ENCODE measurements at places on chromosomes 7 and 10.

DNA sequence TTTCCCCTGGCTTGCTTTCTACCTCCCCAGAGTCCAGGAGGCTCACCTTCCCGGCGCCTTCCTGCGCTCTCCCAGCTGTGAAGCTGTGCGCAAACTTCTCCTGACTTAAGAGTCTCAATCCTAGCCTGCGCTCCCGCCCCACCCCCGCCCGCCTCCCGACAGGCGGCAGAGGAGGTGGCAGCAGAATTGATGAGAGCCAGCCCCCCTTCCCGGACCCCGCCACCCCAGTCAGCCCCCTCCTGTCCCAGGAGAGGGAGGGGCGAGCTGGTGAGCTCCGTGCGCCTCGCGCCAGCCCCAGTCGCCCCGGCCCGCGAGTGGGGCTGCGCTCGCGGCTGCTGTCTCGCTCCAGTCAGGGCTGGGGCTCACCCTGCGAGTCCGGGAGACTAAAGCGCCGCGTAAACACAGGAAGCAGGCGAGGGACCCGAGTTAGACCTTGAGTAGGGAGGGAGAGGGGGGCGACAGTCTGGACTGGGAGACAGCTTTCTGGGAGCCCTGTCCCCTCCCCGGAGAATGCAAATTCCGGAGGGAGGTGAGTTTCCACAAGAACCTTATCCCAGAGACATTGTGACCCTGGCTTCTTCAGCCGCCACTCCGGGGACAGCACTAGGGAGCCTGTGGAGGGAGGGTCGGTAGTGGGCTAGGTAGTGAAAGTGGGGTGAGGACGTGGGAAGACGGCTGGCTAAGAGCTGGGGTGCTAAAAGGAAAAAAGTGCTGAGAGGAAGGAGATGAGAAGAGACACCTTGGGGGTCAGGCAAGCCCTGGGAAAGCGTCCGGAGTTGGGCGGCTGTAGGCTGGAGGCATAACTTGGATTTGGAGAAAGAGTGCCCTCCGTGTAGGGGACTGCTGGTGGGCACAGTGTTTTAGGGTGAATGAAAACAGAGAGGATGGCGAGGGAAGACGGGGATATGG is at the start of gene CALCR:
TSS of gene CALCR (minus strand) at position 79 of the 909 bp plus-strand sequence. CDS start 87,743 bp downstream, outside the sequence.
- no peak for DNase-seq

DNA sequence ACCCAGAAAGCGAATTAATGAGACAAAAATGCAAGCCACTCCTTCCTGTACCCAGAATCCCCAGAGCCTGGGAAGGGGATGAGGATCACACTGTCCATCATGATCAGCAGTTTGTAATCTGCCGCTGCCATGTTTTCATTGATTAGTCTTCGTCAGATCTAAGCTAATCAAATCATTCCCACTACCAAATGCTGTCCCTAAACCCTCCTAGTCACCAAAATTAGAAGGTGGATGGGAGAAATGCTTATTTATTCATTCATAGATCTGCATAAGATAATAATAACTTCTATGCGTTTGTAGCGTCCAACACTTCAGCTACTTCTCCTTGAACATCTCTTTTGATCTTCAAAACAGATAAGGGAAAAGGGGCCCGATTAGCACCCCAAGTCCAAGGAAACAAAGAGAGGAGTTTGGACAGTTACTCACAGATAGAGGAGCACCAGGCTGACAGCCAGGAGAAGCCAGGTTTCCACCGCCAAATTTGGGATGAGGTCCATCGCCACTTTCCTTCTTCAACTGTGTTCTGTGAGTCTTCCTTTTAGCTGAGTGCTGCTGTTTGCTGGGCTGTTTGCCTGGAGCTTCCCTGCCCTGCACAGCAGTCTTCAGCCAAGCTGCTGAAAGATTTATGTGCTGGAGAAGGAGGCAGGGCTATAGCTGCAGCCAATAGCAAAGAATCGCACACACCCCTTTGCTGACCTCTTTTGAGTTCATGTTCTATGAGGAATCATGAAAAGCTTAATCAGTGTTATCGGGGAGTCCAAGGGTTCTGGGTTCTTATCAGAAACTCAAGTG is at the start of gene CYP3A5:
TSS of gene CYP3A5 (minus strand) at position 597 of the 792 bp plus-strand sequence. CDS start at position 497, 100 bp downstream.
- no peak for DNase-seq

DNA sequence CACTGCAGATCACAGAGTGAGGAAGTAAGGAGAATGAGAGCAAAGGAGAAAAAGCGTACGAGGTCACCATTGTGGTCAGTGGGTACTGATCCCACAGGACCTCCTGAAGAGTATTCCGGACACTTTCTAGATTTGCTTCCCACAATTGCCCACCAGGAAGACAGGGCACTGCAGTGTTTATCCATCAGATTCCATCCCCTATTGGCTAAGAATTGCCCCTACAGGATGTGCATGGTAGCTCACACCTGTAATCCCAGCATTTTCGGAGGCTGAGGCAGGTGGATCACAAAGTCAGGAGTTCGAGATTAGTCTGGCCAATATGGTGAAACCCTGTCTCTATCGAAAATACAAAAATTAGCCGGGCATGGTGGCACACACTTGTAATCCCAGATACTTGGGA is 5.3 kb upstream of the FHIP2A start:
- DNase-seq = no peak

DNA sequence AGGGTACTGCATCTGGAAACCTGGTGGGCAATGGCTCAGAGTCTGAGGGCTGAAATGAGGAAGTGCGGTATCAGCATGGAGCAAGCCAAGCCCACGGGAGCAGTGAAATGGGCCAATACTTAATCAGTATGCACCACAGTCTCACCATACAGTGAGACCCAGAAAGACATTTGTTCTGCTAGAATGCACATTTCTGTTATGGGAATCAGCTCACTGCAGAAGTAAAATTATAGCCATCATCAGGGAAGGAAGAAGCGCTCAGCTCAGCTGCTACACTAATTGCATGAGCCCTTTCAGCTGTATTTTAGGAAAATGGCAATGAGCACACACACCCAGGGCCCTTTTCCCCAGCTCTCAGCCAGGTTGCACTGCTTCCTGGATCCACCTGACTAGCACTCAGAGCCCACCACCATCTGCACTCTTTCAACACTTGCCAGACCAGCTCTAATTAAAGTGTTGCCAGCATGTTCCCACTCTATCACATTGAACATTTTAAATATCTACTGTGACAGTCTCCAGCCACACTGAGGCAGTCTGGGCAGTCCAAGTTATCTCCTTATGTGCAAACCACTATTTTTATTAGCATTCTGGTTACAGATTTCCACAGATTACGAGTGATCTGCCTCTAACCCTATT is 44.2 kb upstream of the PIK3AP1 start:
- DNase-seq = no peak

DNA sequence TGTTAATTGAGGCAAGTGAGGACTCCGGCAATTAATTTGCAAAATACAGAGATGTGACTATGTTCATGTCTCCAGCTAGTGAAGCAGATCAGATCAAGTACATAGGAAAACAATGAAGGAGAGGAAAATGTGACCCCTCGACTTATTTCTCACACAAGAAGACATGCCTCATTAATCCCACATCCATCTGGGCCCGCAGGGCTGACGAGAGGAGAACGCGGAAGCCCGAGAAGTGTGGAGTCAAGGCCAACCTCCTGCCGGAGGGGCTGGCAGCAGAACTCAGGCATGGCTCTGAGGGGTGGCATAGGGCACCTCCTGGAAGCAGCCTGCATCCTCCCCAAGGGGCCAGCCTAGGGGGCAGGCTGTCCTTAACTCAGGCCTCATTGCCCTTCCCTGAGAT is 54.4 kb downstream of the ZNF503 start:
- DNase-seq = no peak

GRCh38 chr7:109868215-109868860 is 1222.6 kb upstream of the LRRN3 start:
- DNase-seq = no peak

DNA sequence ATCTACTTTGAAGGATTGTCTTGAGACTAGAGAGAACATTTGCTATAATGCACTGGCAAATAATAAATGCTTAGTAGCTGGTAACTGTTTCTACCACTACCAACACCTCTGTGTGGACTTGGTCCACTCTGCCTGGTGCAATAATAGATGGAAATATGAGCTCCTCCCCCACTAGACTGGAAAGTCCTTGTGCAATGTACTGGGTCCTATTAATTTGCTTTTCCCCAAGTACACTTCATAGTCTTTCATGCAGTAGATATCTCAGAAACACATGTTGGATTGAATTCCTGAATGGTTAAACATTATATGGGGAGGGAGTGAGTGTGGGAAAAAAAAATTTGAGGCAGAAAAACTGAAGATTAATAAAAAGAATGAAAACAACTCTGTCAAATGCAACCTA is 119.3 kb downstream of the C10orf90 start:
- DNase-seq = no peak

- no peak for DNase-seq
Measured at GRCh38 chr7:116145245-116145852, 65.0 kb upstream of the TES start.

DNA sequence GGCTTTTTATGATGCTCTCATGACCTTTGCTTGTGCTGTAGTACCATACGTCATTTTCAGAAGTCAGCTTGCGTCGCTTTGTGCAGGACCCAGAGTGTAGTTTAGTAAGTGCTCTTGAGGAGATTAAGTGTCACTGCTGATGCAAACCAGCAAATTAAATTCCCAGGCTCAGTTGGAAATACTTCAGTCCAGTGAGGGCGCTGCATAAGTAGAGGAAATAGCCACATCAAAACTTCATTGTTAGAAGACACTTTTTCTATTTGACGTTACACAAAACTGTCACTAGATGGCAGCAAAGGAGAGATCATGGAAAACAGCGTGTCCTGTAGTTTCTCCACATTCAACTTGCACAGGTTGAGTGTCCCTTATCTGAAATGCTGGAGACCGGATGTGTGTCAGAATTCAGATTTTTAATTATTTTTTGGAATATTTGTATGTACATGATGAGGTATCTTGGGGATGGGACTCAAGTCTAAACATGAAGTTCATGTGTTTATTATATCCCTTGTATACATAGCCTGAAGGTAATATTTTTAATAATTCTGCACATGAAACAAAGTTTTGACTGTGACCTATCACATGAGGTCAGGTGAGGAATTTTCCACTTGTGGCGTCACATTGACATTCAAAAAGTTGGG is 7.9 kb downstream of the ZNF22 start:
- peak; percentile 91 for DNase-seq
